ENCODE measurements at places on chromosomes 7 and 10.

DNA sequence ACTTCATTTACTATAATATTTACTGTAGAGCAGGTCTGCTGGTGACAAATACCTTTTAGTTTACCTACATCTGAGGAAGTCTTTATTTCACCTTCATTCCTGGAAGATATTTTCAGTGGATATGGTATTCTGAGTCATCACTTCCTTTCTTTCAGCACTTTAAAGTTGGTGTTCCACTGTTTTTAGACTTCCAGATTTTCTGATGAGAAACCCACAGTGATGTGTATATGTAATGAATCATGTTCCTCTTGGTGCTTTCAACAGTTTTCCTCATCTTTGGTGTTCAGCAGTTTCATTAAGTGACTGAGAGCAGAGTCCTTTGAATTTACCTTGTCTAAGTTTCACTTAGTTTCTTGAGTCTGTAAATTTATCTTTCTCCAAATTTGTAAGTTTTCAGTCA is 36.4 kb downstream of the COPG2 start:
- no peak for DNase-seq

DNA sequence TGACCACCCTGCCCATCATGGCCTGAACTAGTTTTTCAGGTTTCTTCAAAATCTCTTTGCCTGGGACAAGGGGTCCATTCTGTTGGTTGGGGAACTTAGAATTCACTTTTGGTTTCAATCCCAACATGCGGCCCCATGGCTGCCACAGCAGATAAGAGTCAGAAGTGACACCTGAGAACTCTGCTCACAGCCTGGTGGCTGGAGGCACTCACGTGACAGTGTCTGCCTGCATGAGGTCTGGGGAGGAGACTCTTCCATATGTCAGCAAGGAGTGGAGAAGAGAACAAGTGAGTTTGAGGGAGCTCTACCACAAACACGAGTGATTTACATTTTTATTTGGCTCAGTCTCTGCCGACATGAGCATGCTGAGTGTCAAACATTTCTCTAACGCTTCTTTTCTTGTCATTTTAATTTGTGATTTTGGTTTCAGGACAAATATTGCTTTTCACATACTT is 370.4 kb downstream of the TNS3 start:
- no peak for DNase-seq

DNA sequence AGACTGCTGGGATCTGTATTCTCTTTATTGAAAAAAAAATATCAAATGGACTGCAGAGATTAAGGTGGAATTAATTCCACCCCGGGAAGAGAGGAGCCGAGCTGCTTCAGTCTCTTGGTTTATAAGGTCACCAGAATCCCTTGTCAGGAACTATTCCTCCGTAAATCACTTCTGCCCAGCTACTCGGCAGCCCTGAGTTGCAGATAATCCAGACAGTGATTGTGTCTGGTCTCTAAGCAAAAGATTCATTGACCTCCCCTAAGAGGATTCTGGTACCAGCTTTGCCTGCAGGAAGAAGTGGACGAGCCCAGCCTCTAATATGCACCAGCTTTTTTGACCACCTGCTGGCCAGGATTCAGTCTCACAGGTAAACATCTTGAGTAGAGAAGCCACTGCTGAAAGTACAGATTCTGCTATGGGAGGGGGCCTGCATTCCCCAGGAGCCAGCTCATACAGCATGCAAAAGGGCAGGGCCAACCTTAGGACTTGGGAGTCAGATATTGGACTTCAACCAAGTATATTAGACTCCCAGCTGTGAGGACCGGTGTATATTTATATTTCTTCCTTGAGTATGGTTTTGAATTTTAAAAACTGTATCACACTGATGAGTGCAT is 27.1 kb upstream of the PLXNA4 start:
- no peak for DNase-seq

GRCh38 chr10:116654816-116655215 is 34.1 kb downstream of the PNLIPRP2 start:
- peak; percentile 38 for DNase-seq

DNA sequence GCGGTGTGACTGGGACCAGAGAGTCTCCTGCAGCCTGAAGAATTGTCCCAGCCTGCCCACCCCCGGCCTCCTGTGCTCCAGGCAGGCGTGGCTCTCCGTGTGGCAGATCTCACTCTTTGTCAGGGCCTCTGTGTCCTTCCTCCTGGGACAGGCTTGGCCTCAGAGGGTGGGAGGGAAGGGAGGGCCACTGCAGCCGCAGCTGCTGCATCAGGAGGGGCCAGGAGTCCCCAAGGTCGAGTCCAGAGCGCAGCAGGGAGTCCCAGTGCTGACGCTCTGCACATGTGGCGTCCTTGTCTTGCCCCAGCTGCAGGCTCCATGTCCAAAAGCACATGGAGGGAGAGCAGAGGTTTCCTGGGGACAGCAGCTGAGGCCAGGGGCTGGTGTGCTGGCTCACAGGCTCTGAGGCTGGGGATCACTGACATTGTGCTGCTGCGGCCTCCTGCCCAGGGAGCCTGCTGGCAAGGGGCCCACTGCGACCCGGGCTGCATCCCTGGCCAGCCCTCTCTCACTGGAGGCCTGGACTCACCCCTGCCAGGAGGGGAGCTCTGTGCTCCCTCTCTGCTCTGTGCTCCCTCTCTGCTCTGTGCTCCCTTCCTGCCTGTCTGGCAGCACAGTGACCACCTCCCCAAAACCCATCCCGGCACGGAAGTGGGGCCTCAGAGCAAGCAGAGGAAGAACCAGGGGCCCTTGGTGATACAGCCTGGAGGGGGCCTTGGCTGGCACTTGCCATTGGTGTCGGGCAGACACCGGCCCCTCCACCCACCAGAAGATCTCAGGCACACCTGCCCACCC is 114.6 kb upstream of the RET start:
- no peak for DNase-seq

DNA sequence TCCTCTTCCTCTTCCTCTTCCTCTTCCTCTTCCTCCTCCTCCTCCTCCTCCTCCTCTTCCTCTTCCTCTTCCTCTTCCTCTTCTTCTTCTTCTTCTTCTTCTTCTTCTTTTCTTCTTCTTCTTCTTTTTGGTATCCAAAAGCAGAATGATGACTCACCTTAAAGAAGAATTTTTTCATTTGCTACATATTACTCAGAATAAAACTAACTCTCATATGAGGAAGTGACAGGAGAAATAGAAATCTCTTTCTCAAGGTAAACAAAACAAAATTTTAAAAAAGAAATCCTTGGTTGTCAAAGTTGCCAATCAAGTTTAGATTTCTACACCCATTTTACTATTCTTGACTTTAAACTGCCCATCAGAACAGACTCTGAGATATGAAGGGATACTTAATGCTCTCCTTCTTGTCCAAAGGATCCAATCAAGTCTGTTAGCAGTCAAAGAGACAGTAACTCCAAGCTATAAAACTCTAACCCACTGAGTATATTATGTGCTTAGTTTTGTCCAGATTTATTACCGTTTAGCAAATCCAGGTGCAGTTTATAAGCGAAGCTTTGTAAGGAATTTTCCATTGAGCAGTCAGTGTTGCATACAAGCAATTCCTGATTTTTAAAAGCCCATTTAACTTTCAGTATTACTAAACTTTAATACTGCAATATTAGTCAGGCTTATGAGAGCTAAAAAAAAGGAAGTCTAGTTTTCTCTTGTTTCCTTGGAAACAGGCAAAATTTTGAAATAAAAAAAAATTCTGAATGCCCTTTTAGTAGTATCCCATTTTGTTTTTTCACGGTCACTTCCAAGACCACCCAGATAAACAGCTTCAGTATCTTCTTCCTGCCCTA is 43.1 kb upstream of the SNX13 start:
- DNase-seq = no peak

- no peak for DNase-seq
These were observed 28.0 kb upstream of the SEM1 start for GRCh38 chr7:96737545-96738050.

GRCh38 chr10:103828107-103828506 is 27.3 kb downstream of the SH3PXD2A start:
- no peak for DNase-seq

GRCh38 chr7:46654546-46655443 is 733.7 kb upstream of the IGFBP3 start:
- DNase-seq = no peak

DNA sequence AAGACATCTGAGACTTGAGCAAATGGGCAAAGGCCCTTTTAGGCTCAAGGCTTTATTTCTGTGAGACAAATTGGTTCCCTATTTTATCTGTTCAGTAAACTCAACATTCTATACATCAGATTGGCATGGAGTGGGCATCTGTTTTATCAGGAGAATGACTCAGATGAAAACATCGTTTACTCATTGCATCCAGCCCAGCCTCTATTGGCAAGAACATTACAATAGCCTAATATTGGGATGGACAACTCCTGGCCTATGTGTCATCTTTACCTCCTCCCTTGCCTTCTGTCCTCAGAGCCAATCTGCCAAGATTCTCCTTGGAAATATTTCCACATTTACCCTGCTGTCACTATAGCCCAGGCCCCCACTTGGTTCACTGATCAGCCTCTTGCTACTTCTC is 5.5 kb upstream of the BLNK start:
- DNase-seq = no peak

DNA sequence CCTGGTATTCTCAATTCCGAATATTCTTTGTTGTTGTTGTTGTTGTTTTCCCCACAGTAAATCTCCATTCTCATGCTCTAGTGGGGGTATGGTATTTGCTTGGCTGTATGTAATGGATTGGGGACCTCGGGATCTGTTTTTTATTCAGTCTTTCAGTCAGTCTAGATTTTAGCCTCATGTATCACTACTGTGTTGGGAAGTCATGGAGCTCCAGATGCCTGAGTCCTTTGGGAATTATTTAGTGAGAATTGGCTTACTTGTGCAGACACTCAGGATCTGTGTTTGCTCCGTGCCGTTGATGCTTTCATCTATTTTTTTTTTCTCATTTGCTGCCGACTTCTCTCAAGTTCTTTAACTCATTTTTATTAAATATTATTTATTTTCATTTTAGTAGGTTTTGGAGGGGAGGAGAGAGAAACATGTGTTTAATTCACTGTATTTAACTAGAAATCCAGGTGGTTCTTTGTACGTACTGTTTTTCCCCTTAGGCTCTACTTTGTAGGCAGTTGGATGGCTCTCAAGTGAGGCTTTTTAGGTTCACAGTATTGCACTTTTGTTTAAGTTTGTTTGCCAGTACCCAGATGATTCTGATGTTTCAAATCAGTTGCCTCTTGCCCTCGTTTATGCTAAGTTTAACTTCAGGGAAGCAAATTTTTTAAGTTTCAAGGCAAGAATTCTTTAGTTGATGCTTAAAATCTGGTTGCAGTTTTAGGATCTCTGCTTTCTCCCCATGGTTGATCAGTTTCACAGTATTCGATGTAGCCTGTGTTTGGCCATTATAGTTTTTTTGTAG is 36.9 kb downstream of the ZNRF2 start:
- DNase-seq = no peak

GRCh38 chr7:96728139-96728538 is 18.5 kb upstream of the SEM1 start:
- no peak for DNase-seq

- DNase-seq = no peak
These were observed 60.7 kb downstream of the CHCHD3 start for GRCh38 chr7:133021196-133021595.

GRCh38 chr7:20798694-20799121 is 12.0 kb upstream of the SP8 start:
- DNase-seq = no peak

GRCh38 chr7:106430103-106430502 is 145.3 kb upstream of the NAMPT start:
- no peak for DNase-seq

DNA sequence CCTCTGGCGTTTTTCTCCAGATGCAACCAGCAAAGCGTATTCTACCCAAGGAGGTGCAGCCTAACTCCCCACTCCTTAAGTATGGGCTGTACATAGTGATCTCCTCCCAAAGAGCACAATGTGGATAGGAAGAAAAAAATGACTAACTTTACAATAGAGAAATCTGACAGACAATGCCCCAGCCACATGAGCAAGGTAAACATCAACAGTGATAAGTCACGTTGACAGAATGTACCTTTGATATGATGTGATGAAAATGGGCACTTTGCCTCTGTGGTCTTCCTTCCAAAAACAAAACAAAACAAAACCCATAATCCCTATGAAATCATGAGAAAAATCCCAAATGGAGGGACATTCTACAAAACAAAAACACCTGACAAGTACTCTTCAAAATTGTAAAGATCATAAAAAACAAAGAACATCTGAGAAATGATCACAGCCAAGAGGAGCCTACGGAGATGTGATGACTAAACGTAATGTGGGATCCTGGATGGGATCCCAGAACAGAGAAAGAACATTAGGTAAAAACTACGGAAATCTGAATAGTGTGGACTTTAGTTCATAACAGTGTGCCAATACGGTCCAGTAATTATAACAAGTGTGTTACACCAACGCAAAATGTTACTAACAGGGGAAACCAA is 50.6 kb downstream of the ABLIM1 start:
- no peak for DNase-seq

DNA sequence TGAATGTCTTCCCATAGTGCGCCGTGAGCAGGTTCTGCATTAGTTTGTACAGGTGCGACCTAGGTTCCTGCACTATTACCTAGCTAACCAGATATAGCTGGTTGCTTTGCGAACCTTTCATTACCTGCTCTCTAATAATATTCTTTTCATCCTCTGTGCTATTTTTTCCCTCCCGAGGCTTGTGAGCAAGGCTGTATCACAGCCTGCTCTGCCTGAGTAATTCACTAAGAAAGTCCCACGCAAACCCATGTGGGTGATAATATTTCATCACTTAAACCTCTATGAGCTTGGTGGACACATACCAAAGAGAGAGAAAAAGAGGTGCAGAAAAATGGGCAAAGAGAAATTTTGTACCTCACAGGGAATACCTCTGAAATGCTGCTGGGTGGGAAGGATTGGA is 8.4 kb downstream of the INHBA start:
- no peak for DNase-seq

- DNase-seq = peak; percentile 55
These were observed 48.1 kb downstream of the PDLIM1 start for GRCh38 chr10:95242581-95243317.

DNA sequence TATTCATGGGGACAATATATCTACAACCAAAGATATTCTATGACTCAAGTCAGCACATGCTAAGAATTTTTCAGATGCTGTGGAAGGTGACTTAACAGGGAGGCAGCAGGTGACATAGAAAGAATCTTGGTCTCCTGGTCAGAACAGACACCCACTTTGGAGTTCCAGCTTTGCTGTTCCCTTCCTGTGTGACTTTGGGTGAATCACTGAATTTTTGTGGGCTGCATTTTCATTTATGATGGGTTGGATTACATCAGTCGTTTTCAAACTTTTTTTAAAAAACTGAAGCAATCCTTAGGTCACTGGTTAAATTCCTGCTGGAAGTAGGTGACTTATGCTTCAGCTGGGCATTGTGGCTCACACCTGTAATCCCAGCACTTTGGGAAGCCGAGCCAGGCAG is 24.9 kb downstream of the RGR start:
- no peak for DNase-seq

- DNase-seq = no peak
These were observed 116.9 kb downstream of the SVOPL start for GRCh38 chr7:138584283-138584682.

- DNase-seq = no peak
These were observed 411.0 kb upstream of the FOXK1 start for GRCh38 chr7:4270941-4271715.

DNA sequence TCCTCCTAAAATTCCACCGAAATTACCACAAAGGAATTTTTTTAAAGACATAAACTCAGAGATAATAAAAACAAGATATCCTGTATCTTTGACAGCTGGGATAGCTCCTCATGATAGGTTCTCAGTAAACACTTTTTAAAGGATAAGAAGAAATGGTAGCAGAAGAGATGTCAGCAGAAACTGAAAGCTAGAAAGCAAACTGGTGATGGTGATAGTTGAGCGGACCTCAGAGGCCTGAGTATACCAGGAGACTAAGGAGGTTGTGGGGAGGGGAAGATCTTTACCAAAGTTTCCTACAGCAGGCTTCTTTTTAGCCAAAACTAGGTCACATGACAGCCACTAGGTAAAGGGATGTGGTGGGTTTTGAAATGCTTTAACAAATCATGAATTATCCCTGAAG is 22.5 kb downstream of the PCGF5 start:
- no peak for DNase-seq
